ENCODE measurements at places on chromosomes 16 and 17.

- no peak for DNase-seq
Measured at GRCh38 chr16:23952128-23952970, 116.6 kb downstream of the PRKCB start.

GRCh38 chr16:70496513-70496912 lies 26.8 kb downstream of the COG4 start:
- DNase-seq: no peak

- no peak for DNase-seq
Measured at GRCh38 chr17:43314611-43315011, 80.8 kb upstream of the RNU2-1 start.

DNA sequence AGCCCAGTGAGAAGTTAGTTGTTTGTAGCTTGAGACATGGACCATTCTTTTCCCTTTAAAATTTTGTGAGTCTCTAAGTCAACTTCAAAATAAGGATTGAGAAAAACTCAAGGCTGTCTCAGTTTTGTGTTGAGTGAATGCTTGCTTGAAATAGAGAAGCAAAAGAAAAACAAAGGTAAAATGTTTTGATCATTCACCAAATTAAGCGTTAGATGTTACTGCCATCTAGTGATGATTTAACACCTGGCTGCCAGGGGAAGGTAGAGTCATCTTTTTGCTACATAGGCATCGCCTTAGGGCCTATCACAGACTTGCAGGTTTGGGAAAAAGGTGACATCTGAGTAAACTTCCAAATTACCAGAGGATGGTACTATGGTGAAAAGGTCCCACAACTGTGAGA lies 74.4 kb downstream of the PCTP start:
- DNase-seq: no peak

- DNase-seq: no peak
Measured at GRCh38 chr17:27985736-27986399, 56.6 kb upstream of the NLK start.

GRCh38 chr17:50198026-50198669 lies 3.3 kb downstream of the COL1A1 start:
- DNase-seq: peak; percentile 77

GRCh38 chr16:5024632-5025031 lies 9.1 kb downstream of the NAGPA start:
- no peak for DNase-seq

DNA sequence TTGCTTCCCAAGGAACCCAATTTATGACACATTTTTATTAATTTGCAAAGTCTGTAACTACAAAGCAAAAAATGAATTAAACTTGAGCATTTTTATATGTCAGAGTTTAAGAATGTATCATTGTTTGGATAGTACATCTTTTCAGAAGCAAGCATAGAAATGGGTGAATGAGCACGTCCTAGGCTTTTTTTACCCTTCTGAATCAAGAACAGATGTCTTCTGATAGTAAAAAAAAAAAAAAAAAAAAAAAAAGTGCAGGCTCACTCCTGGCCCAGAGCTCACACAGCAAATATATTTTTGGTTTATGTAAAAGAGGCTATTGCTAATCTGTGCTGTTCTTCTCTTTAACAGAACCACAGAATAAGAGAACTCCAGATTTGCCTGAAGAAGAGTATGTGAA lies 6.3 kb downstream of the TERF2IP start:
- no peak for DNase-seq

- no peak for DNase-seq
Measured at GRCh38 chr17:66776999-66777688, 57.8 kb upstream of the CACNG5 start.

DNA sequence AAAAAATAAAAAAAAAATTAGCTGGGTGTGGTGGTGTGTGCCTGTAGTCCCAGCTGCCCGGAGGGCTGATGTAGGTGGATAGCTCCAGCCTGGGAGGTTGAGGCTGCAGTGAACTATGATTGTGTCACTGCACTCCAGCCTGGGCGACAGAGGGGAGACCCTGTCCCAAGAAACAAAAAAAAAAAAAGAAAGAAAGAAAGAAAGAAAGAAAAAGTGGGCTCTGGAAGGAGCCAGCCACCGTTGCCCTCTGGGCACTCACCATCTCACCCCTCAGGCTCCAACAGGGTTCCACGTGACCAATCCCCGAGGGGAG lies 87.3 kb upstream of the TOB1 start:
- no peak for DNase-seq

- DNase-seq: no peak
Measured at GRCh38 chr16:83350481-83350880, 457.3 kb upstream of the HSBP1 start.

GRCh38 chr17:28567604-28568003 lies 3.7 kb downstream of the PIGS start:
- no peak for DNase-seq

DNA sequence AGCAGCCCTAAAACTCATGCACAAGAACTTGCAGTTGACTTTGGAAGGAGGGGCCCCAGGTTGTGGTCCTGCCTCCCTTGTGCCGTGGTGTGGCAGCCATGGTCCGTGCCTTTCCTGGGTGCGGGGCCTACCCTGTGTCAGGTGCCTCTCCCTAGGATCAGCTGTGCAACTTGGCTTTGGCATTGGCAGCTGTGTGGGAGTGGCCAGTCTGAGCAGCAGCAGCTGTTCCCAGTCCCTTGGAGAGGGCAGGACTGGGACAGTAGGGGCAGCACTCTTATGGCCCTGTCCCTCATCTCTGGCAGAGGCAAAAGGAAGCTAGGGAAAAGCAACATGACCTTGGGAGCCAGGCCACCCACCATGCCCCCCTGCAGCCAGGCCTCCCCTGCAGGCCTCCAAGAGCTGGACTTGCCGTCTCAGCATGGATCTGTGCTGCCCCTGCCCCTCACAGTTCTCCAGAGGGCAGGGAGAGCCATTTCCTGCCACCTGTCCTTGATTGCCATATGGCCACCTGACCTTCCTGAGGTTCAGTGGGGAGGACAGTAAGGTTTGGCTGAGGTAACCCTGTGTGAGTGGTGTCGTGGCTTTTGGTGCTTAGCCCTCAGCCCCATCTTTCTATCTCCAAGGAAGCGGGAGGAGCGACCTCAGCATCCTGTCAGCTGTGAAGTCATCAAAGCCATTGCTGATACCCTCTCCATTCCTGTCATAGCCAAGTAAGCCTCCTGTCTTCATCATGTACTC lies 15.5 kb upstream of the NFATC3 start:
- DNase-seq: no peak

- no peak for DNase-seq
Measured at GRCh38 chr17:44564429-44564828, 7.1 kb downstream of the FZD2 start.

DNA sequence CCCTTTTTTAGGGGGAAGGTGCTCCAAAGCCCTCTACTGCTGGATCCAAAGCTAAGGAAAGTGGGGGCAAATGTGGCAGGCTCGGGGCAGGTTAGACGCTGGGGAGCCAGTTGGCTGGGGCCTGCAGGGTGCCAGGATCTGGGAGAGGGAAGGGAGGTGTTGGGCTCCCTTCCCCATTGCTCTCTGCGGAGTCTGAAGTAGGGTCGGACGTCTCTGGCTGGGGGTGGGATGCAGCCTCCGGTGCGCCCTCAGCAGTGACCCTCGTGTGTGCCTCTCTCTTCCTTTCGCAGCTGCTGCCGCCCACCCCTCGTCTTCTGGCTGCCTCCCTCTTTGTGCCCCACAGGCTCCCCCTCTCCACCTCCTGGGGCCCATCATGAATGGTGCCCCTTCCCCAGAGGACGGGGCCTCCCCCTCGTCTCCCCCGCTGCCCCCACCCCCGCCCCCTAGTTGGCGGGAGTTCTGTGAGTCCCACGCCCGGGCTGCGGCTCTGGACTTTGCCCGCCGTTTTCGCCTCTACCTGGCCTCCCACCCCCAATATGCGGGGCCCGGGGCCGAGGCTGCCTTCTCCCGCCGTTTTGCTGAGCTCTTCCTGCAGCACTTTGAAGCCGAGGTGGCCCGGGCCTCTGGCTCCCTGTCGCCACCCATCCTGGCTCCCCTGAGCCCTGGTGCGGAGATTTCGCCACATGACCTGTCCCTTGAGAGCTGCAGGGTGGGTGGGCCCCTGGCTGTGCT lies 2.2 kb downstream of the SH2B1 start:
- DNase-seq: no peak

DNA sequence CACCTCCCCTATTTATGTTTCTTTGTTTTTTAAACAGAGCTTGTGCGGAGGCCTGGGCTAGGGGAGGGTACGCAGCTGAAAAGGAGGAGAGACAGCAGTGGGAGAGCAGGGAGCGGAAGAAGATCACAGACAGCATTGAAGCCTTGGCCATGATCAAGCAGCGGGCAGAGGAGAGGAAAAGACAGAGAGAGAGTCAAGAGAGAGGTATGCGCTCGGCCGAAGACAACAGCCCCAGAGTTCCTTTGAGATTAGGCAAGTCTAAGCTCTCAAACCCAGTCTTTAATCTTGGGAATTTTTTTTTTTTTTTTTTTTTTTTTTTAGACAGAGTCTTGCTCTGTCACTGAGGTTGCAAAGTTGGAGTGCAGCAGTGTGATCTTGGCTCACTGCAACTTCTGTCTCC lies 20.6 kb downstream of the DNAAF1 start:
- DNase-seq: no peak

GRCh38 chr17:7023576-7024401 lies 939 bp downstream of the BCL6B start:
- DNase-seq: no peak

DNA sequence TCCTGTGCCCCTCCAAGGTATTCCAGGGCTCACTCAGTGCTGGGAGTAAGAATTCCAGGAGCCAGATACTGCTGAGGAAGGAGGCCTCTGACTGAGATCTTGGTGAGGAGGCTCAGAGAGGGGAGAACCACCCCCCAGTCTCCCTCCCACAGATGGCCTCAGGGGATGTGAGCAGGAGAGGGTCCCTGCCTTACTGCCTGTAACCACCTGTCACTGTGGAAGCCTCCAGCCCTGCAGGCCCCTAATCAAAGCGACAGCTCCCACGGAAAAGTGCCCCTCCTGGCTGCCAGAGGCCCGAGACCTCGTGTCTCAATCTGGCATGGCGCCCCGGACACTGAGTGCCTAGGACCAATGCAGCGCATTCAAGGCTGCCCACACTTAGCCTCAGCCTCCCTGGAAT lies 7.7 kb upstream of the C17orf113 start:
- DNase-seq: no peak

DNA sequence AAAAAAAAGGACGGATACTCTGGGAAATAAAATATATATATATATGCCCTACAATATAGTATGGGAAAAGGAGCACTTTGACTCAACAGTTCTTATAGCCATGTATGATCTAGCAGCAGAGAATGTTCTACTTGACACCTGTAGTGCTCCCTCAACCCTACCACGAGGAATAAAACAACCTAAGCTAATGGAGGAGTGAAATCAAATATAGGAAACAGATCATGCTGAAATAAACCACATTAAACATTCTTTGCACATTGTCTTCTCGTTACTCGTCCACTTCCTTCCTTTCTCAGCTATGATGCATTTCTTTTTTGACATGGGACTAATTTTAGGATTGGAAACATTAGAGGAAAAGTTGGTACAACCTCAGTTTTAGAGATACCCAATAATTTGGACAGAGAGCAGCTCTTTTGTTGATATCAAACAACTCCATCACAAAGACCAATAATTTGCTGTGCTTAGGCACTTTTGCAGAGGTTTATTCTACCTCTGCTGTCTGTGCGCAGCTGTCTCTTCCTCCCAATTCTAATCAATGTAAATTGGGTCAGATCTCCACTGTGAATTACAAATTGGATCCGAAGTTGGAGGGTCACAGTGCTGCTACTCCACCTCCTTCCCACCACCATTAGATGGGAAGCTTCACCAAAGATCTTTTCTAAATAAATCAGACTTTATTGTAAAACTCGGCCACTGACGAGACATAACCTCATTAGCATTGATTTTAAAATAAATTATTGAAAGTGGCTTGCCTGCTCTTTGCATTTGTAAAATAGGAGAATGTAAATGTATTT lies 65.8 kb downstream of the SNX11 start:
- no peak for DNase-seq

DNA sequence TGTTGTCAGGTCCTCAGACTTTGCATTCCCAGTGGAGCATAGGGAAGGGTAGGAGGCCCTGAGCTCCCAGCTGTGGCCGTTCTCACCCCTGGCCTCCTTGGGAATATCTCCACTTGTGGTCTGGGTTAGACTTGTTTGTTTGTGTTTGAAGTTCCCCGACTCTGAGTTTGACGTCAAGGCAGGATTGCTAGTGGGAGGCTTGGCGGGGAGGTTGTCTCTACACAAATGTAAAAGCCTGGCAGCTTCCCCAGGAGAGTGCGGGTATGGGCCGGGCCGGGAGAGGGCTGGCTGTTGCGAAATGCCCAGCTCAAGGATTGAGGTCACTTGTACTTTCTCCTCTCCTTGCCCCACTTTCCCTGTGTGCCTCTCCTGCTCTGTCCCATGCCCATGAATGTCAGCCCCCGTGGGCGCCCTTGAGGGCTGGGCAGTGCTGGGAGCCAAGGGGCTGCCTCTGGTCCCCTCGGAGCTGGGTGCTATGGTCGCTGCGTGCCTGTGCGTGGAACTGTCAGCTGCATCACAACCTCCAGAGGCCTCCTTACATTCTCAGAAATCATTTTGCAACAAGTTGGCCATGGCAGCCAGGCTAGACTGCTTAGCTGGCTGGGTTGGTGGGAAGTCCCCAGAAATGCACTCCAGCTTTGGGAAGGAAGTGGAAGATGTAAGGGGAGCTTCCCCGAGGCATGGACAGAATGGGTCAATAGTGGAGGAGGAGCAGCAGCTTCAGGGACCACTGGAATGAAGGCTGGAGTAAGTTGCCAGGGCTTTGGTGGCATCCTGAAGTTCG lies 84.3 kb downstream of the KSR1 start:
- DNase-seq: no peak

GRCh38 chr16:74813109-74813641 lies 38.6 kb upstream of the FA2H start:
- peak; percentile 88 for DNase-seq

- DNase-seq: no peak
Measured at GRCh38 chr17:77618173-77618572, 340.3 kb upstream of the TNRC6C start.

- DNase-seq: no peak
Measured at GRCh38 chr17:33169580-33170285, 123.4 kb downstream of the ASIC2 start.

DNA sequence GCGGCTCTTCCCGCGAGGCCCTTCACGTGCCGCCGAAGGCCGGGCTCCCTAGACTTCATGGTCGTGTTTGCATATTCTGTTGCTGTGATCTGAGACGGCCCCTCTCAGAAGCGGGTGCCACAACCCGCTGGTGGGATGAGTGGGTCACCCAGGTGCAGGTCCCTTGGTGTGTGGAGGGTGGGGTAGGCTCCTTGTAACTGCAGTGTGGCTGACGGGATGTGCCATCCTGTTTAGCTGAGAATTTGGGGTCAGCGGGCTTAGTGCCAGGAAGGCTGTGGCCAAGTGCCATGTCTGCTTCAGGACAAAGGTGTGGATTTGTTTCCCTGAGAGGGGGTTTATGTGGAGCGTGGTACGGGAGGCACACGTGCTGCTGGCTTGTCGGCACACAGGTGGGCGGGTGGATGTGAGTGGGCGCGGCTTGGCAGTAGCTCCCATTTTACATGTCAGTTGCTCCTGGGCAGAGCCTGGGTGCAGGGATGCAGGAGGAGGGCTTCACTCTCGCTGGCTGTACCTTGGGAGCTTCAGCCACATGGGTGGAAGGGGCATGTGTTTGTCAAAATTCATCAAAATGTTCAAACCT lies 9.2 kb upstream of the WFIKKN1 start:
- no peak for DNase-seq

GRCh38 chr16:24977678-24978075 lies 37.5 kb downstream of the ARHGAP17 start:
- no peak for DNase-seq

- no peak for DNase-seq
Measured at GRCh38 chr16:7861891-7862582, 529.4 kb downstream of the RBFOX1 start.

Data from HuH-7.5 (cell line).